ENCODE measurements at places on chromosomes 2 and 18.
A peak's percentile ranks its signal among the peaks of the same experiment; 100 is the strongest.

- DNase-seq, result no peak
Observed at GRCh38 chr18:39591649-39592048, 2026.1 kb upstream of the CELF4 start.

GRCh38 chr18:38459131-38459994 lies 893.8 kb upstream of the CELF4 start:
- no peak for DNase-seq

- DNase-seq, result no peak
Observed at GRCh38 chr2:53958443-53958842, 12.3 kb downstream of the PSME4 start.

DNA sequence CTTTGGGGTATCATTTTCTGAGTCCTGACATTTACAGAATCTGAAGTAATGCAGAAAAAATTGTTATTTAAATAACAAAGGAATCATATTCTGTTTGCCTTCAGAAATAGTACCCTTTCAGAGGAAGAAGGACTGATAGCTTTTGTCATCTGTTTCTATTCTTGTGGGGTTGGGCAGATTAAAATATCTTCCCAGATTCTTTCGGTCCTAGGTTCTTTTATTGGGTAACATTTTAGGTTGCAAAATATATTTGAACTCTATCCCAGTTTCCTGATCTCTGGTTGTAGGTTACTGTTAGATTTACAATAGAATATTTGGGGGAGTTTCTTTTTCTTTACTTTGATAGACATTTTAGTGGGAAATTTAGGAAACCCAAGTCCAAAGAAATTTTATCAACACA lies 550.5 kb downstream of the SPAG16 start:
- DNase-seq, result peak; percentile 61

- DNase-seq, result peak; percentile 47
Observed at GRCh38 chr18:25561918-25562317, 210.0 kb upstream of the ZNF521 start.

GRCh38 chr2:217382794-217383193 lies 522.9 kb upstream of the TNP1 start:
- DNase-seq, result no peak

DNA sequence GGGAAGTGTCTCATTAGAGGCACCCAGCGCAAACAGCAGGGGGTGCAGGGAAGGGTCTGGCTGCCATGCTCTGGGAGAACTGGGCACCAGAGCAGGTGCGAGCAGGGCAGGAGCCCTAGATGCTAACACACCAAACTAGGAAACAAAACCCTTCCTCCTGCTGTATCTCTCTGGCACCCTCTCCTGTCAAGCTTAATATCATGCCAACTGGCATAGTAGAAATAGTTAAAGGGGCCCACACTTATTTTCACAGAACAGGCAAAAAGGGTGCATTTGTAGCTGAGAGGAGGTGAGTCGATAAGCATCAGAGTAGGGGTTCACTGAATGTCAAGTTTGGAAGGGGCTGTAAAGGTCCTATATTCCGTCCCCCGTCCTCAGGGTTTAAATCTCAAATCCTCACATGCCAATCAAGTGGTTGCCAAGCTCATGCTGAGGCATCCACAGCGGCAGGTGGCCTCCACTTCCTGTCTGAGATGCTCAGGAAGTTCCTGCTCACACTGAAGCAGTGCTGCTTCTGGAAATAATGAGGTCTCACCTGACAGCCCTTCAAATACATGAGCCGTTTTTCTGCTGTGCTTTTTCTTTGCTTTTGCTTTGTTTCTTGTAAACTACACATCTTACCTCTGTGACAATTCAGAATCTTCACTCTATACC lies 14.9 kb upstream of the ACKR3 start:
- DNase-seq, result no peak

- DNase-seq, result no peak
Observed at GRCh38 chr2:71689393-71689792, 236.0 kb downstream of the DYSF start.

DNA sequence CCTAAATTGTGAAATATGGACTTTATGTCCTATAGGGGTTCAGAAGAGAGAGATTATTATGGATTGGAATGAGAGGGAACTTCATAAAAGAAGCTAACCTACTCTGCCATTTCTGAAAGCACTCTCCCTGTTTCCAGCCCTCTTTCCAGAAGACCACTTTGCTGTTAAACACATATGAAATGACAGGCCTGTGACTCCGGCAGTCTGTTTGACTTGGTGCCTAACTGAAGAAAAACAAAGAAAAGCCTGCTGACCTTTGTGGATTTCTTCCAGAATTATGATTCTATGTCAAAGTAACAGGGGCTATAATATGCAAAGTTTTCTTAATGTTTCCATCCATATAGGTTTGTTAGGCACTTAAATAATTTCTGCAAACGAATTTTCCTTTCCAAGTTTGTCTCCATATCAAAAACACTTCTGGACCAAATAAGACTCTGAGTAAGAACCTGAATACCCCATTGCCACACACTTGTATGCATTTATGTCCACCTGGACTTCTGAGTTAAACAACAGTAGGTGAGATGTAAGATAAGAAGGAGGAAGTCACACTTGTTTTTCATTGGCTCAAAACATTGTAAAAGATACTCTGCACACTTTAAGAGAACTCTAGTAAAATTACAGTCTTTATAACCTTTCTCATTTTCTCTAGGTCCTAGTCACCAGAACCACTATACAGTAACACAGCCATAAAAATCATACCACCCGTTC lies 111.7 kb downstream of the PIEZO2 start:
- DNase-seq, result no peak

- DNase-seq, result no peak
Observed at GRCh38 chr2:123840574-123840973, 184.5 kb upstream of the CNTNAP5 start.

DNA sequence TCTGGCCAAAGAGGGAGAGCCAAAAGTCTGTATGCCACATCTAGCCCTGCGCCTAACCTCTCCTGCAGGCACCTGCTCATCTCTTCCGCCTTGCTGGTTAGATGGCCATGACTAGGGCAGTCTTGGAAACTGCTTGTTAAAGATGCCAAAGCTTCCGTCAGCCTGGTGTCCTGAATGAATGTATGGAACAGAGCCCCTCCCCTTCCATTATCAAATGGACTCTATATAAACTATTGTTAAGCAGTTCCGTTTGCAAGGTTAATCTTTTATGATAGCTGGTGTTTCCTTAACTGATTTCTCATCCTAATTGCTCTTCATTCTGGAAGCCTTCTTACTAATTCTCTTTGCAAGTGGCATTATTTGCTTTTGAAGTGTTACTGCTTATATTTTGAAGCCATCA lies 87.1 kb downstream of the ATP9B start:
- no peak for DNase-seq

DNA sequence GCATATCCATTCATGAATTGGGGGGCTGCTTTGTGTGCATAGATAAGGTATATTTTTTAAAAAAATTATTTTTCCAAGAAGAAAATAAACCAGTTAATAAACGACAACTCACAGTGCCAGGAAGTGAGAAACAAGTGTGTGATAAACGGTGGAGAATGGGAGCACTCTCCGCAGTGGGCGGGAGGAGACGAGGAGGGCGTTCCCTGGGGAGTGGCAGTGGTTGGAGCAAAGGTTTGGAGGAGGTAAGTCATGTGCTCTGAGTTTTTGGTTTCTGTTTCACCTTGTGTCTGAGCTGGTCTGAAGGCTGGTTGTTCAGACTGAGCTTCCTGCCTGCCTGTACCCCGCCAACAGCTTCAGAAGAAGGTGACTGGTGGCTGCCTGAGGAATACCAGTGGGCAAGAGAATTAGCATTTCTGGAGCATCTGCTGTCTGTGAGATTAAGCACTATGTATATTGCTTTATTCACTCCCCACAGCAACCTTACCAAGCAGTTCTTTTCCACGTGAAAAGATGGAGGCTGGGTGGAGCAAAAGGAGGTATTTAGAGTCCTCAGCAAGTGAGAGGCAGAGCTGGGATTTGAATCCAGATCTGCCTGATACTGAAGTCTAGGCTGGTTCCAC lies 27.0 kb upstream of the CASP8 start:
- peak; percentile 36 for DNase-seq

DNA sequence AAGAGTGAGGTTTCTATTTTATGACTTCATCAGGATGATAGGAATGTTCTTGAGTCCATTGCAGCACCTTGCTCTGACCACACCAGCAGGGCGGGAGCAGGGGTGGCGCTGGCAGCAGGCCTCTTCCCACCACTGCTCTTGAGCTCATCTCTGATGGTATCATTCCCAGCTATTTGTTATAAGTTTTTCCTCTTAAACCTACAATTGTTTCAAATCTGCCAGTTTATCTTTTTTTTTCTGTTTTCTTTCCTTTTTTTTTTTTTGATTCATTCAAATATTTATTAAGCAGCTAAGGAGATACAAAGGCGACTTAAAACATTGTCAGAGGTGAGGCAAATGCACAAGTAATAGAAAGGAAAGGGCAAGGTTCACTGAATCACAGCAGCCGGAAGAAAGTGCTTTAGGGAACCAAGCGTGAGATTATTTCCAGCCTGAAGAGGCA lies 28.7 kb downstream of the NIFK start:
- DNase-seq, result no peak

DNA sequence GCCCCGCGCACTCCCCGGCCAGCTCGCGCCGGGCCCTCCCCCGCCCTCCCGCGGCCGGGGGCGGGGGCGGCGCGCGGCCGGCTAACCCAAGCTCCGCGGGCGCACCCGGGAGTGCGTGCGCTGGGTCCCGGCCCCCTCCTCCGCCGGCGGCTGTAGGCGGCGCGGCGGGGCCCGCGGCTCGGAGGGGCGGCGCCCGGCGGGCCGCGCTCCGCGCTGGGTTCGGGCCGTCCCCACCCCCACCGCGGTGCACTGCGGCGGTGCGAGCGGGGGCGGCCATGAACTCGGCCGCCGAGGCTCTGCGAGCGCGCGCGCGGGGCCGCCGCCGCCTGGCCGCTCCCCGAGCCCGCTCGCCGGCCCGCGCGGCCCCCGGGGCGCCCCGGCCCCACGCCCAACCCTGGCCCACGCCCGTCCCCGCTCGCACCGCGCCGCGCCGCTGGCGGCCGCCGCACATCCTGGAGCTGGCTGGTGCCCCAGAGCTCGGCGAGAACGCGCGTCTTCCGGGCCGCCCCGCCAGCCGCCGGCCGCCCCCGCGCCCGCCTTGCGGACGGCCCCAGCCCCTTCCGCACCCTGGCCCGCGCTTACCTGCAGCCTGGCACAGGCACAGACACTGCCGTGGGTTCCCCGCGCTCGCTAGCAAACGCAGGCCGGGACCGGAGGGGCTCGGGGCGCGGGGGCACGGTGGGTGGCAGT lies at the start of gene ZBTB14:
ZBTB14 (minus strand) TSS at position 496 of the 690 bp plus-strand sequence. CDS start 2,480 bp downstream, outside the sequence.
- DNase-seq, result peak; percentile 86

- peak; percentile 86 for DNase-seq
Observed at GRCh38 chr2:66433945-66434678, 813 bp upstream of the MEIS1 start.

DNA sequence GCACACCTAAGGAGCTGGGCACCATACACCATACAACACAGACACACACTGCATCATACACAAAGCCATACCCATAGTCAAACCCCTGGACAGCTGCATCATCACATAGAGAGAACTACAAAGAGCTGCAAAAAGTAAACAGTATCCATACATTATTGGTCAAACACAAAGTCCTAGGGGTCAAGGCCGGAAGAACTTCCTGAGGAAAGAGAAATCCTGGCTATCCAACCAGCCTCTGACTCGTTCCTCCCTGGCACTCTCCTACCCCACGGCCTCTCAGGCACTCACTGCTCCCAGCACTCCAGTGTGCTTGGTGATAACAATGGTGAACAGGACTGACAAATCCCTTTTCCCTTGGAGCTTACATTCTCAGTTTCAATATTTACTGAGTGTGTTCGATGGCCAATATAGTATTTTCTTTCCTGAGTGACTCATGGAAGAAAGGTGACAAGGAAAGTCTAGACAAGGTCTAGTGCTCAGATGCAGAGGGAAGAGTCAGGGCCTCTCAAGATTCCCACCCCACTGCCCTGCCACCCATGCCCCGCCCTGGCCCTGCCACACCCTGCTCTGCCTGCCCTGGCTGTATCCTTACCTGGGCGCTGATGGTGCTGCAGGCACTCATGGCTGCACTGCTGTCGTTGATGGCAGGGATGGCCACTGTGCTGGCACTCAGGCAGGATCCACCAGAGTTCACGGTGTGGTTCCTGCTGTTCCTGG lies 3.4 kb downstream of the CFAP65 start:
- DNase-seq, result no peak

- no peak for DNase-seq
Observed at GRCh38 chr2:144125751-144126150, 394.2 kb downstream of the ZEB2 start.

GRCh38 chr2:145736871-145737270 lies 1217.0 kb upstream of the ZEB2 start:
- DNase-seq, result no peak

DNA sequence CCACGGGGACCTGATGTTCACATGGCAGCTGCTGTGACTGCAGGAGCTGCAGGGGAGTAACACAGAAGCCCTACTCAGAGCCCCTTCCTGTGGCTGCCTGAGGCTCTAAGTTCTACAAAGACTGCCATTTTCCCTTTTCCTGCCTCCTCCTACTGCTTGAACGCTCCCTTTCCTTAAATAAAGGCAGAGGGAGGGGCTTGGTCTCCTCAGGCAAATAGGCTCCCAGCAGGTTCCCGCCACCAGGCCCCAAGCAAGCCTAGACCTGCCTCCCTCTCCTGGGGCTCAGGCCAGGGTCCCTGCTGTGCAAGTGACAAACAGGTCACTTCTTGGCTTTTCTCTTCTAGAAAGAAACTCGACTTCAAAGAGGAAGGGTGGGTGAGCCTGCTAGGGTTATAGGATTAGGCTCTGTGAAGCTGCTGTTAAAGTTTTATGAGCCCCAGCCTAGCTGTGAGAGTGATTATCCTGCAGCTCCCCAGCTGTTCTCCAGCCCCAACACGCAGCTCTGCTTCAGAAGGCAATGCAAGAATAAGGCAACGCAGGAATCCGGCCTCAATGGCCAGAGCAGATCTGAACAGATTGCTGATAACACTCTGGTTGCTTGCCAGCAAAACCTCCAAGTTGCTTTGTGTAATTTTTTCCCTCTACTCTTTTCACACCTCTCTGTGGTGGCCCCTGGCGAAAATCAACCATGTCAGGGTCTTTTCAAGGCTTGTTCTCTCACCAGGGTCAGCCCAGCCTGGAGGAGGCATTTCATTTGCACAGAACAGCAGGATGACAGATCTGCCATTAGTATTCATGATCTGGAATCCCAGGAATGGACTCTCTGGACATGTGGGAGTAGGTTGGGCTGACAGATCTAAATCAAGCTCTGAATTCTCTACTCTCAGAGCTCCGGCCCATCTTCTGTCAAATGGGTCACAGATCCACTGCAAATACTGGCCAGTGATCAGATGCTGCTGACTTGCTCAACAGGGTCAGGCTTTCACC lies 71.3 kb downstream of the MRO start:
- no peak for DNase-seq

DNA sequence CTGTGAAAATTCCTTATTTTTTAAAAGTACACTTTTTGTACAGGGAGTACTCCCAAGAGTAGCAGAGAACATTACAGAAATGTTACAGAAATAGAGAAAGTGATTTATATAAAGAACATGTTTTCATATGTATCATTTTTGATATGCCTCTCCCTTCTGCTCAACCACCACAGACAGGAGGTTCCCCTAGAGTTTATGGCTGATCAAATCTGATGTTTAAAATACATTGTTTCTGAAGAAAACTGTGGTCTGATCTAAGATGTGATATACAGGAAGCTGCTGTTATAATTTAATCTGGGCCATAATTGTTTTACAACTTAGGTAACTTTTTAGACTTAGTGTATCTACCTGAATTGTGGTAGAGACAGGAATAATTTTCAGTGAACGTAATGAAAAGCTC lies 37.0 kb downstream of the STAT4 start:
- no peak for DNase-seq

Measured in GM23248 (cell line).